ENCODE measurements at places on chromosomes 3 and 15.
A peak's percentile ranks its signal among the peaks of the same experiment; 100 is the strongest.

DNA sequence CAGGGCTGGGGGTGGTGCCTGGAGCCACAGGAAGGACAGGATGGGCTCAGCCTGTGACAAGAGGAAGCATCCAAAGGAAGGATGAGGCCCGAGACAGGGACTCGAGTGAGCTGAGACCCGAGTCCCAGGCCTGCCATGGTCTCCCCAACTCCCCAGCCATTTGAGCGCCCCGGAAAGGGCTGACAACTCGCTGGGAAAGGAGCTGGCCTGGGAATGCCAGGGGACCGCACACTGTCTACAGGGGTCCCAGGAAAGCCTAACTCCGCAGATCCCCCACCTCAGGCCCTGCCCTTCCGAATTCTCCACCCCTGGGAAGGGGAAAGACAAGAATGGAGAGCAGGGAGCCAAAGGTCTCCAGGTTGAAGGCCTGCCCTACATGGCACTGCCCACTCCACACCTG, 21.0 kb upstream of the SHISA5 start:
- DNase-seq, result no peak

- DNase-seq, result no peak
These were observed 602.0 kb downstream of the TBL1XR1 start for GRCh38 chr3:176595307-176595706.

DNA sequence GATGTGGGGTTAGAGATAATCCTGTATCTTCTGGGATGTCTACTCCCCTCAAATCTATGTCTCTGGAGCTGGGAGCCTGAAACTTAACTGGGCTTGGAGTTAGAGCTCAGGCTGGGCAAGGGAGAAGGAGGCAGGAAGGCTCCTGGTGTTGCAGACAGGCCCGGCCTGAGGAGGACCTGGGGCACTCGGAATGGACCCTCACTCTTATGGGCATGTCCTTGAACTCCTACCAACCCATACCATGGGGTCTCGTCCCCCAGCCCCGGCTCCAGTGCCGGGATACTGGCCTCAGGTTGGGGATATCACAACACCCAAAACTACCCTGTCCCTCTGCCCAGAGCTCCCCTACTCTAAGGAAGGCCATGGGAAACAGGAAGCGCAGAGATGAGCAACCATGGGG, 45.2 kb downstream of the SCN5A start:
- no peak for DNase-seq

DNA sequence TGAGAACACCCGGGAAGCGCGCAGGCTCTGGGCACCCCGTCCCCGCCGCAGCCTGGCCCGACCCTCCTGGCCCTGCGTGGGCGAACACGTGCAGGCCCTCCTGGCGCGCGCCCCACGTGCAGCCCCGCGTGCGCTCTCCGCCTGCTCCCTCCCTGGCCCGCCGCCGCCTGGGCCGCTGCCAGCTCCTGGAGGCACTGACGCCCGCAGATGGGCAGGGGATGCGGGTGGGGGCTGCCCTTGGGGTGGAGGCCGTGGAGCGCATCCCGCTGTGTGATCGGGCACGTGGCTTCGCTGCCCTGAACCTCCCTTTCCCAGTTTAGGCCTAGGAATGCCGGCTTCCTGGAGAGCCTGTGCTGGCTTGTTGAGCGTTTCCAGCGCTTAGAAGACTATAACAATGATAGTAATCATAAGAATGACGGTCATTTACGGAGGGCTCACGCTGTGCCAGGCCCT, 104.6 kb upstream of the SLC6A6 start:
- no peak for DNase-seq

GRCh38 chr15:39198044-39199000, 382.6 kb upstream of the THBS1 start:
- no peak for DNase-seq

- DNase-seq, result no peak
These were observed 92.6 kb downstream of the FHIT start for GRCh38 chr3:61158667-61159066.

GRCh38 chr3:169026543-169027182, 636.8 kb downstream of the MECOM start:
- DNase-seq, result peak; percentile 89

- no peak for DNase-seq
These were observed 268.6 kb upstream of the MEIS2 start for GRCh38 chr15:37368961-37369360.

- no peak for DNase-seq
These were observed 23.5 kb downstream of the COLQ start for GRCh38 chr3:15497964-15498363.

GRCh38 chr3:100165926-100166550, 51.7 kb upstream of the FILIP1L start:
- DNase-seq, result no peak

GRCh38 chr3:162021206-162021605, 524.6 kb downstream of the OTOL1 start:
- DNase-seq, result no peak

- DNase-seq, result no peak
These were observed 93.1 kb downstream of the TBC1D2B start for GRCh38 chr15:77984446-77984861.

DNA sequence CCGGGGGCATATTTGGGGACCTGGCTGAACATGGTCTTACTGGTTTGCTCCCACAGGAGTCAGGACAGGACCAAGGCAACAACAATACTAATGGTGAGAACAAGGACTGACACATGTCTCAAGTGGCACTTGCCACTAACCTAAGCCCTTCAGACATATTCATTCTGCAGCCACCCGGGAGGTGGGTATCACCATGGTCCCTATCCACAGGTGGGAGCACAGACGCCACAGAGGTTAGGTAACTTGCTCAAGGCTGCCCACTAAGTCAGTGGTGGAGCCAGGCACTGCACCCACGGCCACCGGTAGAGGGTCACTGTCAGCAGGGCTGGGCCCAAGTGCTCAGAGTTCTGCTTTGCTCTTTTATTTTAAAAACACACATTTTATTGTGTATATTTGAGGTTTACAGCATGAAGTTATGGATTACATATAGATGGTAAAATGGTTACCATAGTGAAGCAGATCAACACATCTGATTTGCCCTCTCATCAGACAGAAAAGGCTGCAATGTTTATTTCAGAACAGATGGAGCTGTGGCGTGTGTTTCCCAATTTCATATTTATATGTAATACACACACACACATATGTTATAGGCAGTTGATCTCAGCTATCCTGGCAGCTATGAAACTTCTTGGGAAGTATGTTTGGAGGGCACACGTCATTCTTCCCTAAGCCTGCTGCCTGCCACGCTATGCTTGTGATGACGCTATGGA, 30.0 kb upstream of the SLC41A3 start:
- no peak for DNase-seq

- no peak for DNase-seq
These were observed 217.8 kb downstream of the CHST2 start for GRCh38 chr3:143337387-143337786.

DNA sequence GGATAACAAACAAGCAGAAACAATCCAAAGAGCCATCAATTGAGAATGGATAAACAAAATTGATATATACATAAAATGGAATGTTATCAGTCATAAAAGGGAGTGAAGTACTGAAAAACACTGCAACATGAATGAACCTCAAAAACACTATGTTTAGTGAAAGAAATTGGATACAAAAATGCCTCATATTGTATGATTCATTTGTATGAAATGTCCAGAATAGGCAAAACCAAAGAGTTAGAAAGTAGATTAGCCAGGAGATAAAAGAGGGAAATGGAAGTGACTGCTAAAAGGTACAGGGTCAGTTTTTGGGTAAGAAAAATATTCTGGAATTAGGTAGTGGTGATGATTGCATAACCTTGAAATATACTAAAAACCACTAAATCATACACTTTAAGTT, 9.8 kb upstream of the SLC25A36 start:
- DNase-seq, result no peak

- DNase-seq, result no peak
These were observed 2.9 kb downstream of the ADPRH start for GRCh38 chr3:119582178-119582577.

GRCh38 chr3:160226026-160226907, 1.0 kb downstream of the C3orf80 start:
- DNase-seq, result no peak

DNA sequence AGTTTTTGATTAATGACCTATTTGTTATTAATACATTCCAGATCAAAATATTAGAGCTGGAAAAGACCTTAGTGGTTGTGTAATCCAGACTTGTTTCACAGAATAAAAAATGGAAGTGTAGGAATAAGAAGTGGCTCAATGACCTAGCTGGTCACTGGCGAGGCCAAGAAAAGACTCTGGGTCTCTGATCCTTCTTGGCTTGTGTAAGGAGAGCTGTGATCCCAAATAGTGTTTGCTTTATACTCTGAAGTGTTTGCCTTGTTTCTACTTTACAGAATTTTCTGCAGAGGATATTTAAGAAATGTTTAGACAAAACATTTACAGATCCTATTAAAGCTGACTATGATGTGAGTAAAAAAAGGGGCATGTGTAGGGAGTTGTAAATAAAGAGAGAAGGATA, 7.1 kb downstream of the C3orf85 start:
- no peak for DNase-seq
